SW 1271 (cell line): ENCODE measurements at places on chromosomes 7 and 10.

- no peak for DNase-seq
These were observed 35.5 kb upstream of the KDM7A start for GRCh38 chr7:140212100-140212881.

GRCh38 chr10:5546891-5547680 lies 22.3 kb downstream of the CALML3 start:
- no peak for DNase-seq

- DNase-seq = no peak
These were observed 326.2 kb upstream of the AUTS2 start for GRCh38 chr7:69272101-69272500.

DNA sequence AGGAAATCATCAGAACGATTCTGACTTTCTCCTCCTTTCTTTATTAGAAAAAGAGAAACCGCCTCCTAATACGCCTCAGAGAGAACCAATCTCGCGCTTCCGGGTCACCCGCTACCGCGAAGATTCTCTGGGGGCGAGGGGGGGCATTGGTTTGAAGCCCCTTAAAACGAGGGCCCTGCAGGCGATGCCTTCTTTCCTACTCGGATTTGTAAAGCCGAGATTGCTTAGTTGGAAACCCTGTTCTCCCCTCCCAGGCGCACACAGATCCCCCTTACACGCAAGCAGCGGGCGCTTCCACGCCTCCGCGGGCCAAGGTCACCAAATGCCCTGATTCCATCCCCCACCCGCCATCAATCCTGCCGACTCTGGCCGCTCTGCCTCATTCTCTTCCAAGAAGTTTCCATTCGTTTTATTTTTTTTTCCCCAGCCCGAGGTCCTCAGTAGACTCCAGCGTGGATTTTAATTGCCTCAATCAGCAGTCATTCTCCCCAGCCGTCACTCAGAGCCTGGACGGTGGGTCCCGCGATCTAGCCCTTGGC lies 1.1 kb upstream of the GAD2 start:
- DNase-seq = no peak

- DNase-seq = no peak
These were observed 28.9 kb downstream of the GNA12 start for GRCh38 chr7:2814946-2815874.

DNA sequence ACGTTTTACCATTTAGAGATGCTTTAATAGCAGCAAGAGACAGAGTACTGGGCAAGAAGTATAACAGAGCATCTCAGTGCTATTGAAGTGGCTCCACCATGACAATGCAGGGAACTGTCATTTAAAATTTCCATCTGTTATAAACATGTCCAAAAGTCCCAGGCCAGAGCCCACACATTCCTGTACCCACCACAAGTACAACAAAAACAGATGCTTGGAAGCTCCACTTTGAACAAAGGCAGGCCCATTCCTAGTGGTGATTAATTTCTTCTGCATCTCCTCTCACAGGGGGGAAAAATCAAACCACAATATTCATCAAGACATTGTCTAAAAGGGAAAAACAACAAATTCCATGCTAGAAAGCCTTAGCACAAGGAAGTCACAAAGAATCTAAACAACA lies 627.9 kb downstream of the PARD3 start:
- no peak for DNase-seq

DNA sequence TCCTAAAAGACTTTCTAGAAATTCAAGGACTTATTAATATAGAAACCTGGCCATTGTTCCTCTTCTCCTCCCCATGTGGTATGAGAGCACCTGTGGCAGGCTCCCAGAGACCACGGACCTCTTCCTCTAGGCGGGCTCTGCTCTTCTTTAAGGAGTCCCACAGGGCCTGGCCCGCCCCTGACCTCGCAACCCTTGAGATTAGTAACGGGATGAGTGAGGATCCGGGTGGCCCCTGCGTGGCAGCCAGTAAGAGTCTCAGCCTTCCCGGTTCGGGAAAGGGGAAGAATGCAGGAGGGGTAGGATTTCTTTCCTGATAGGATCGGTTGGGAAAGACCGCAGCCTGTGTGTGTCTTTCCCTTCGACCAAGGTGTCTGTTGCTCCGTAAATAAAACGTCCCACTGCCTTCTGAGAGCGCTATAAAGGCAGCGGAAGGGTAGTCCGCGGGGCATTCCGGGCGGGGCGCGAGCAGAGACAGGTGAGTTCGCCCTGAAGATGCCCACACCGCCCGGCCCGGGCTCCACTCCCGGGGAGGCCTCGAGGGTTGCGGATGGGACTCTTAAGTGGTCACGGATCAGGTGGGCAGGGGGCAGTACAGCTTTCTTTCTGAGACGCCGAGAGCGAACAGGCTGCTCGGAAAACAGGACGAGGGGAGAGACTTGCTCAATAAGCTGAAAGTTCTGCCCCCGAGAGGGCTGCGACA lies at the start of gene SLC26A4:
TSS of gene SLC26A4 (plus strand) at position 448 of the 700 bp plus-strand sequence. CDS start 814 bp downstream, outside the sequence.
- DNase-seq = no peak

GRCh38 chr10:103653581-103654037 lies 160.1 kb downstream of the NEURL1 start:
- DNase-seq = no peak

GRCh38 chr7:76234931-76235441 lies 33.3 kb downstream of the SRRM3 start:
- no peak for DNase-seq

DNA sequence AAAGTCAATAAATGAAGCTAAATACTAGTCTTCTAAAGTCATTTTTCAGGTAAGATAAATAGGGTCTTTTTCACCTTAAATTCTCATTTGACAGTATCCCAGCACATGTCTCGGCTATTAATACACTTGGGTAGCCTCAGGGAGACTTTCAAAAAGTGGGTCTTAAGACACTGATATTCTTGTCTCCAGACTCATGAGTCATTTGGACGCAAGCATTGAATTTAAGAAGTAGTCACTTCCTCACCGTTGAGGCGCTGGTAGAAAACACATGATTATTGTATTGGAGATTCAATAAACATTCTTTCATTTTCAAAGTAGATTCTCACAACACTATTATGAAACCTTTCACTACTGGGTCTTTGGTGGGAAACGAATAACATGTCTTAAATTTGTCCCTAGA lies 108.9 kb upstream of the SP8 start:
- no peak for DNase-seq

DNA sequence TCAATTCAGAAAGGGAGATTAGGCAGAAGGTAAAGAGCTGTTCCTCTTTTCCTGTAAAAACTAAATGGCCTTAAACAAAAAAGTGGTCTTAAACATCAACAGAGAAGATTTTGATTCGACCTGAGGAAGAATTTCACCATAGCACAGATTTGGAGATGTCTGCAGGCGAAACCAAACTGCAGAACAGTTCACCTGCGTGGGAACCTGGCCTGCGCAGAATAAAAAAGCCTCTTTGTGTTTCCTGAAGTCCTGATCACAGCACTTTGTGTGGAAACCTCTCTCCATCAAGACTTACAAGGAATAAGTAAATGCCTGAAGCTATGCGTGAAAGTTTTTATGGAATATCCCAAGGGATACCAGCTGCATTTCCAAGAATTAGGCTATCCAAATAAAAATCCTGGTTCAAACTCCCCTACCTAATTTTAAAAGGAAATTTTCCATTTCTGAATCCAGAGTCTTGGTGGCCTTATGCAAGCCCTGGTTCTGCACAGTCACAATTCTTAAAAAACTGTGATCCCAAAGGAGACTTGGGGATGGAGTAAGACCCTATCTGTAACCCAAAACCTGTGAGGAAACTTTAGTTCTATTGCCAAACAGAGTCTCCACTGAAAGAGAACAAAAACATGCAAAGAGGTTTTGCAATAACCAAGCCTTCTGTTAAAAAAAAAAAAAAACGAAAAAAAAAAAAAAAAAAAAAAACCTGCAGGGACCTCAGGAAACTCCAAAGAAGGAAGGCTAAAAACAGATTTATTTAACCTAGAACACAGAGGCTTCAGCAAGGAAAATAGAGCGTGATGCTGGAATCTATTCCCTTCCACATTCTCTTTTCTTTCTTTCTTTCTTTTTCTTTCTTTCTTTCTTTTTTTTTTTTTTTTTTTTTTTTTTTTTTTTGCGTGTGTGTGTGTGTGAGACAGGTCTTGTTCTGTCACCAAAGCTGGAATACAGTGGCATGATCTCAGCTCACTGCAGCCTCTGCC lies 10.4 kb downstream of the CALML3 start:
- DNase-seq = no peak

- no peak for DNase-seq
These were observed 117.2 kb upstream of the KLF6 start for GRCh38 chr10:3902054-3902808.

GRCh38 chr7:19101909-19102308 lies 15.5 kb downstream of the TWIST1 start:
- DNase-seq = no peak

DNA sequence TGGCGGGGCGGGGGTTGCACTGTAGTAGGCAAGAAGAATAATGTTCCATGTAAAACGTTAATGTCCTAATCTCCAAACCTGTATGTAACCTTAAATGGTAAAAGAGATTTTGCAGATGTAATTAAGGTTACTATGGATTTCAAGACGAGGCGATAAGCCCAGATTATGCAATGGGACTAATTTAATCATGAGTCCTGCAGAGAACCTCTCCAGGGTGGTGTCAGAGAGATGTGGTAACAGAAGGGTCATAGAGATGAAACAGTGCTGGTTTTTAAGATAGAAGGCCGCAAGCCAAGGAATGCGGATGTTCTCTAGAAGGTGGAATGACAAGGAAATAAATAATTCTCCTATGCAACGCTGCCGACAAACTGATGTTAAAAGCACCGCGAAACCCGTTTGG lies 57.1 kb downstream of the UBE3C start:
- DNase-seq = no peak

DNA sequence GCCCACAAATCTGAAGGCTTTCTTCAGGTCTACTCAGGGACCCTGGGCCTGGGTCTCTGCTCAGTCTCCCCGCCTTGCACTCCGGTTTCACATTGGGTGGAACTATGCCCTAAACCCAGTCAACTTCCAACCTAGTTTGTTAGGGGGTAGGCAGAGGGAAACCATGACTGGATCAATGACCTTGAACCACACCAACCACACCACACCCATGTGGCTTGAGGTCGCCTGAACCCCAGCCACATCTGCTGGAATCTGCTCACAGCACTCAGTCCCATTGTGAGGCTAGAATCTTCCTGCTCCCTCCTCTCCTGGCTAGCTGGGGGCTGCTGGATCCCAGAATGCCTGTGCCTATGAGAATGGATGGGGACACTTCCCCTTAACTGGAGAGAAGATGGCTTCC lies 17.9 kb downstream of the RFC2 start:
- DNase-seq = no peak

GRCh38 chr7:129045682-129046081 lies 9.2 kb downstream of the TNPO3 start:
- no peak for DNase-seq

- no peak for DNase-seq
These were observed 30.2 kb downstream of the PTPRE start for GRCh38 chr10:127937069-127937468.

DNA sequence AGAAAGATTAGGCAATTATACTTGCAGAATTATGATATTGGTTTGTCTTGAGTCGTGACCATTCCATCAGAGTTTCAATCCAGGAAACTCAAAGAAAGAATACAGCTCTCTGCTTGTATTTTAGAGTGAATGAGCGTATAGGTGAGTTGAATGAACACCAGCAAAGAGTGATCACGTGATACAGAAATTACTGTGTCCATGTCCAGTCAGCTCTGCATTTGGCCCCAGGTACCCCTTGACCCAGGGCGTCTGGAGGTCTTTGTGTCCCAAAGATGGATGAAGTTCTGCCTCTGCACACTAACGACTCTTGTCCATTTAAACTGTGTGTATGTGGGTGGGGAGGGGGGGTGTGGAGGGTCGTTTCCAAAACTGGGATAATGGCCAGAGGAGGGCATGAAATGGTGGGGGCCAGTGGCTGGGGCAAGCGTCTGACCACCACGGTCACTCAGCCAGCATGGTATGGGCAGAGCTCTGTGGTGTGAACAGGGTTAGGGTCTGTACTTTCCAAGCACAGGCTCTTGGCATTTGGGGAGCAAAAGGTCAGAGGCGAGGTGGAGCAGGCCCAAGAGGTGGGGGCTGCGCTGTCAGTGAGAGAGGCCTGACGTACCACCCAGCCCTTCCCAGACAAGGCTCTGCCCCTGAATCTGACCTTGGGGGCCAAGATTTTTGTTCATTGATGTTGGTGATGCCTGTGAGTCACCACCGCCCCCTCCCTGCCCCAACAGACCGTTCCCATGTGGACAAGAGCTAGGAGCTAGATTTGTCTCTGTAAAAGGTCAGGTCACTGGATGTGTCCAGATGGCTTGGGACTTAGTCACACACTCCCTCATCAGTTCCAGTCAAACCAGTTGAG lies 1.4 kb downstream of the PTPRE start:
- no peak for DNase-seq

- peak; percentile 60 for DNase-seq
These were observed 41.3 kb upstream of the SRPK2 start for GRCh38 chr7:105429746-105430612.

GRCh38 chr7:142910031-142910433 lies 23.5 kb downstream of the TRPV5 start:
- DNase-seq = no peak

GRCh38 chr7:96827701-96828100 lies 118.1 kb upstream of the SEM1 start:
- DNase-seq = no peak

DNA sequence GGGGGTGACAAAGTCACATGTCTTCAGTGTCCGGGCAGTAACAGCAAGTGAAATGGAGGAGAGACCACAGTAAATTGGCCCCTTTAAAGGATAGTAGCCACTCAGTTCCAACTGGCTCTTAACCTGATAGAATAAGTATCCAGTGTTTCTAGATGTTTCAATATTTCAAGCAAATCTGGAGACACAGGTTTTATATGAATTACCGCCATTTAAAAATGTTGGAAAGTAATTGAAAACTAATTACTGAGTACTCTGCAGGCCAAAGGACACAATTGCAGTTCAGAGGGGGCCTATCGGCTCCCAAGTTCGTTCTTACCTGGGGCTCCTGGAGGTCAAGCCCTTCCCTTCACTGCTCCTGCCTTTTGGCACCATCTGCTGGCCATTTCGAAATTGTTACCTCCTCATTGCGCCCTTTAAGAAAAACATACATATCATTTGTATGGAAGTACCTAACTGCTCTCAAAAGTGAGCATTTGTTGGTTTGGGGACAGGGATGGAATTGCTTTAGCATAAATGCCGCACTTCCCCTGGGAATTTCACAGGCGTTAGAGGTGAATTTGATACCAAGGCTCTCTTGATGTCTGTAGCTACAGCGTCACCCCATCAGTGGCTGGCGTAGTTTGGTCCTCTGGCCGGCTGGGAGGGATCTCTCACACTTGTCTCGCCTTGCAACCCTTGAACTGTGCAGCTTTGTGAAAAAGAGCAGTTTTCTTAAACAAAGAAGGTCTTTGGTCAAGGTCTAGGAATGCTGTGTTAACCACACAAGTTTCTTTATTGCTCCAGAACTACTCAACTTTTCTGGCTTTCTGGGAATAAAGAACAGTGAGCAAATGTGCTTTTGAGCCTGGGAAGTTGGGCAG lies 220.0 kb downstream of the ARHGAP21 start:
- DNase-seq = no peak

DNA sequence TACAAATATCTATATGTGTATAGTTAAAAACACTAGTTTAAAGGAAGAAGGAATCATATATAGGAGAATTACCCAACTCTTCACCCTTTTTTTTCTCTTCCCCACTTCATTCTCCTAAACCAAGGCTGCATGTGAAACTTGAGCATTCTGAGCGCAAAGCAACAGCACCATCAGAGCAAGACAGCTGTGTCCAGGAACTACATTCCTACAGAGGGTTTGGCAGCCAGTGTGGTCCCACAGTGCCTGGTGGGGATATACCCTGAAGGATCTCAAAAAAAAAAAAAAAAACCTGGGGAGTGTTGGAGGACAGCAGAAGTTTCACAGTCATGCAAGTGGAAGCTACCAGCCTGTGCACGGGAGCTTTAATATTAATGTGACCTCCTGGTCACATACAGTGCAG lies 310.4 kb downstream of the CTNNA3 start:
- DNase-seq = no peak
